Activated CD4-positive, alpha-beta memory T cell treated with anti-CD3 and anti-CD28 coated beads, Interleukin-2, amount 10 ng/mL, durations not matched to agents 7 days and 5 days (primary cell): ENCODE measurements at places on chromosomes 2 and 18. TPM values are rescaled to one million over a fixed set of nuclear protein-coding genes. Genes with fewer than 3 reads are reported as not detected.

GRCh38 chr2:73259276-73259675 lies 25.0 kb downstream of the FBXO41 start:
- no peak overlapping the region for H3K27ac ChIP-seq
- H3K4me1 ChIP-seq: no peaks in the 10 kb centered on the region
- no peak for DNase-seq
- H3K4me3 ChIP-seq: no peak overlapping the region

DNA sequence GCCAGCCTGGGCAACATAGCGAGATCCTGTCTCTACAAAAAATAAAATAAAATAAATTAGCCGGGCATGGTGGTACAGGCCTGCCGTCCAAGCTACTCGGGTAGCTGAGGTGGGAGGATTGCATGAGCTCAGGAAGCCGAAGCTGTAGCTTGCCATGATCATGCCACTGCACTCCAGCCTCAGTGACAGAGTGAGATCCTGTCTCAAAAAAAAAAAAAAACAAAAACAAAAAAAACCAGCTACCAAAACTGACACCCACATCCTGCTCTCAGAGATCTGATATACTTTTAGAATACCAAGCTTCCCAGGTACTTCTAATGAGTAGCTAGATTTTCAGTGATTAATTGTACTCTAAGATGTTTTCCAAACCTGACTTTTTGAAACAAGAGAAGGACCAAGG lies 74.0 kb downstream of the TTC27 start:
- no peak overlapping the region for H3K4me3 ChIP-seq
- H3K36me3 ChIP-seq: peaks cover 7% of the 10 kb centered on the region
- peak; percentile 30 for DNase-seq
- no peaks in the 10 kb centered on the region for H3K27me3 ChIP-seq
- peaks cover 15% of the 10 kb centered on the region for H3K4me1 ChIP-seq

DNA sequence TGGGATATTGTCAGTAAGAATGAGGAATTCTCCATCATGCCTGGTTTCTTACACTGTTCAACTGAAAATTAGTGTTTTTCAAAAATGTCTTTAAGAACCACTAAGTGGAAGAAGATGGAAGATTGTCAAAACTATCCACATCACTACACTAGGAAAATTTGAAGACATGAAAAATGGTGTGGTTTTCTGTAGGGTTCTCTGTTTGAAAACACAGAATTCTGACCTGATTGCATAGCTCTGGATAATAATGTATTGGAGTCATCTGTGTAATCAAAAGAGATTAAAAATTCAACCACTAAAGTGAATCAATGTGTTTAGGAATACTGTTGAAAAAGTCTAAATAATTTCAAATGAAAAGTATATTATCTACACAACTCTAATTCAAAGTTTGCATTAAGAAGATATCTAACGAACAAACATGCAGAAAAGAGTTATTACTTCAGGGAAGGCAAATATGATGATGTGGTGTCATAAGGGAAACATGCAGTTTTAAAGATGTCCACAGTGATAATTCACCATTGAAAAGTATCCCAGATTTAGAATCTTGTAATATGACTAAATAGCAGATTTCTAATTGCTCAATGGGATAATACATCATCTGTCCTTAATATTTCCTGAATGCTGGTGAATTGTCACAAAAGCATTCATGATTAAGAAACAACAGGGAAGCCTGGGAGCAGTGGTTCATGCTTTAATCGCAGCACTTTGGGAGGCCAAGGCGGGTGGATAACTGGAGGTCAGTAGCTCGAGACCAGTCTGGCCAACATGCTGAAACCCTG lies 116.9 kb downstream of the ERBB4 start:
- no peaks in the 10 kb centered on the region for H3K36me3 ChIP-seq
- no peak for DNase-seq
- H3K27ac ChIP-seq: no peak overlapping the region
- no peak overlapping the region for H3K4me3 ChIP-seq

GRCh38 chr2:85178154-85178553 lies 45.0 kb downstream of the TCF7L1 start:
- H3K4me1 ChIP-seq: peaks cover 11% of the 10 kb centered on the region
- peak overlapping the region; percentile 23 for H3K27ac ChIP-seq
- peaks cover 7% of the 10 kb centered on the region for H3K27me3 ChIP-seq
- no peaks in the 10 kb centered on the region for H3K36me3 ChIP-seq
- no peak for DNase-seq

DNA sequence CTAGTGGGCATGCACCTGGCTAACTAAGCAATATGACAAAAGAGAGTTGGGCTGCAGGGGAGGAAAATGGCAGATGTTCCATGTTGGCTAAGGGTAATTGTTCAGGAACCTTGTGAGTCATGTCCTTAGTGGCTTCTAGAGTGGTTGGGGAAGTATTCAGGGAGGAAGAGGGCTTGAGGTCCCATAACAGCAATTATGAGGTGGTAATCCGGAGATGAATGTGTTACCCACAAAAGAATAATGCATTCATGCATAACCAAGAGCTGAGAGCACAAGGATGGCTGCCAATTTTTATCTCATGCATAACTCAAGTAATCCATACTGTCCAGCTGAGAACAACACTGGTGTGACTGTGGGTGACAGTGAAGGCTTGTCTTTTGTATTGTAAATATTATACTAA lies 42.9 kb downstream of the TMEFF2 start:
- H3K27me3 ChIP-seq: peaks cover 7% of the 10 kb centered on the region
- H3K36me3 ChIP-seq: no peaks in the 10 kb centered on the region
- H3K4me3 ChIP-seq: no peak overlapping the region
- DNase-seq: no peak
- no peak overlapping the region for H3K27ac ChIP-seq
- H3K4me1 ChIP-seq: no peaks in the 10 kb centered on the region

- DNase-seq: no peak
- H3K27ac ChIP-seq: no peak overlapping the region
- H3K4me1 ChIP-seq: no peaks in the 10 kb centered on the region
- no peaks in the 10 kb centered on the region for H3K36me3 ChIP-seq
- no peak overlapping the region for H3K4me3 ChIP-seq
These were observed 64.9 kb upstream of the RBMS1 start for GRCh38 chr2:160558531-160558930.

Gene TLX2
- total RNA-seq: 2.6 TPM

Gene CAPN10
- total RNA-seq: 53.1 TPM
